ENCODE measurements at places on chromosomes 4 and X.

DNA sequence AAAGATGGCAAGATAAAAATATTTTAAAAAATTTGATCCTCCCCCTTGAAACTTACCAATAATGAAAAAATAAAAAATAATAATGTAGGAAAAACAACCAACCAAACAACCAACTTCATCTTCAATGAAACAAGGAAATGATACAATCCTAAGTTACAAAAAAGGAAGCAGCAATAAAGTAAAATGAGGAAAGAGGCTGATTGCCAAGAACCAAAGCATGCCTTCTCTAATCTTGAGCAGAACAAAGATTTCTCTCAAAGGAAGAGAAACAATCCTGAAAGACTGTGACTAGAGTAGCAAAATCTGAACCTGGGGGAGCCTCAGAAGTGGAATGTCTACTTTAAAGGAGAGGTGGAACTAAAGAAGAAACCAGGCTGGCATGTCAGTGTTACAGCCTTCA lies 10.9 kb upstream of the WDFY3 start:
- no peak for DNase-seq

DNA sequence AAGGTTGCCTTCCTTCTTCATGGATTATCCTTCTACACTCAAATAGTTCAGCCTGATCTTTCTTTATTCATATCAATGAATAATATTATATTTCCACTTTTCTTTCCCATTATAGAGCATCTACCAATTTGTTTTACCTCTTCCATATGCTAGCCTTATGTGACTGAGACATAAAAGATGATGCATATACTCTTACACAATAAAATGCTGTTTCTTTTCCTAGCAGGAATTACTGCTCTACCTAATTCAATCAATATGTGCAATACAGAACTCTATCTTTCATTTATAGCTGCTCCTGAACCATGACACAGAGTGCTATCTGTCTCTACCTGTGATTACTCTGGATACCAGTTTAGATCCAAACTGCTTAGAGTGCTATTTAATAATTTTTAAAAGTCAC lies 2334.0 kb downstream of the PCDH7 start:
- no peak for DNase-seq

- no peak for DNase-seq
These were observed 2004.3 kb upstream of the ADGRL3 start for GRCh38 chr4:59195839-59196238.

- DNase-seq, result no peak
These were observed 15.7 kb downstream of the DAPP1 start for GRCh38 chr4:99832321-99832720.

DNA sequence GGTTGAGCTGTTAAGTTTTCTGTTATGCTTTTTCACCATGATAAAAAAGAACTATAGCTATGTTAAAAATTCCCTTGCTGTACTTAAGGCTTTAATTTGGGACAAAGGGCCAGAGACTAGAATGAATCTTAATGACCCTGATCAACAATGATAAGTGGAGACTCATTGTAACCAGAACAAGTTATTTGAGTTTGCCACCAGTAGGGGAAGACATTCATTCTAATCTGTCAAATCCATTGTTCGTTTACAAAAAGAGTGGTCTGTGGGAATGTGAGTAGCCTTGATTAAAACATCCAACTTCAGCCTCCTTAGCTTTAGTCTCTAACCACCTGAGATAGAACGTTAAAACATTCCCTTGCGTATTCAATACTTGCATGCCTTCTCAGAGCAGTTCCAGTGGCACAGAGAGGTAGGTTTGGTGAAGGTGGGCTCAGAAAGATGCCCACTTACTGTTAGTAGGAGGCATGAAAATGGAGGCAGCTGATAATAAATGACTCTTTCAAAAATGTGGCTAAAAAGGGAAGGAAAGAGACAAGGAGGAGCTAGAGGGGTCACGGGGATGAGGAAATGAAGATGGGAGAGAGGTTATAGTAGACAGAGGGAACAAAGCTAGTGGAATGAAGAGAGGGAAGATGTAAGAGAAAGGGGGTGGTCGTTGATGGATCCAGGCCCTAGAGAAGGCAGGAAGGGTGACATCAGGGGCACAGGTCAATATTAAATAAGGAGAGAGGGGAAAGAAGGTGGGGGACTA lies 66.2 kb downstream of the EGF start:
- DNase-seq, result no peak

DNA sequence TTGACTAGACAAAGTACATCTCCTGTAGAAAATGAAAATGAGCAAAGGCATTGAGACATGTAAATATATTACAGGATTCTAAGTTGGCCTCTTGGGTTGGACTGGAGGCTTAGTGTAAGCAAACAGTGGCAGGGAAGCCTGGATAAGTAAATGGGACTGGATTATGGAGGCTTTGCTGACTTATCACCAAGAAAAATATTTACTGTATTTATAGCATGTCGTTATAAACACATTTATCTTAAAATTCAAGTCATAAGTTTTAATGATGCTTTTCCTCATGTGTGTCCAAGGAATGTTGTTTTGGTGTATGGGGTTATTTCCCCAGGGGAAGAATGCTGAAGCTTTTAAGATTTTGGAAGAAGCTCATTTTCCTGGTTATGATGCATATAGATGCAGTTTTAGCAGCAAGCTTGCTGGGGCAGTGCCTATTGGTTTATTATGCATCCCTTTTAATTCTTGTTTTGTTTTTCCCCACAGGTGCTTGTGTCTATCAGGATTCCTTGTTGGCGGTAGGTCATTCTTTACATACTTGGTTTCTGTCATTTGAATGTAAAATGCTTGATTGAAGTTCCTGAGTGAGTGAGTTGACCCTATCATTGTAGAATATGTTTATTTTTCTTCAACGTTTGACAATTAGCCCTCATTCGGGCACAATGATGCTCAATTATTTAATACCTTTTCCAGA lies 8.5 kb downstream of the FRAS1 start:
- DNase-seq, result no peak

GRCh38 chr4:124278477-124278876 lies 434.1 kb downstream of the ANKRD50 start:
- no peak for DNase-seq

DNA sequence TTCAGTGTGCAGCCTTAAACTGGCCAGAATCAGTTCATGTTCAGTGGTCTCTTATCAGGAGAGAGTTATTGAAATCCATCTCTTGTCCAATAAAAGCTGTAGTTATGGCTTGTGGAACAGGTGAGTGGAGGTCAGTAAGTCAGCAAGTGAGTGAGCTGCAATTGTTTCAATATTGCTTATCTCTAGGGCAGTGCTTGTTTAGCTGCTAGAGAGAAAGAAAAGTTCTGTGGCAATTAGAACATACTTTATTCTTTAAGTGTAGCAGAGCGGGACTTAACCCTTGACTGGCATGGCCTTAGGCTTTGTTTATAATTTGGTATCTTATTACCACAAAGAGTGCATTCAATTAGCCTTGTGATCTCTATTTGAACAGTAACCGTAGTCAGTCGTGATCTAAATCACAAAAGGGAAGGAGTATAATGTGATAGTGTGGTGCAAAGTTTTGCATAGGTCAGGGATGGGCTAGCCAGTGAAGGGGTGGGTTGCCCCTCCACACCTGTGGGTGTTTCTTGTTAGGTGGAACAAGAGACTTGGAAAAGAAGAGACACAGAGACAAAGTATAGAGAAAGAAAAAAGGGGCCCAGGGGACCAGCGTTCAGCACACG lies 6.9 kb upstream of the ETDC start:
- DNase-seq, result no peak

DNA sequence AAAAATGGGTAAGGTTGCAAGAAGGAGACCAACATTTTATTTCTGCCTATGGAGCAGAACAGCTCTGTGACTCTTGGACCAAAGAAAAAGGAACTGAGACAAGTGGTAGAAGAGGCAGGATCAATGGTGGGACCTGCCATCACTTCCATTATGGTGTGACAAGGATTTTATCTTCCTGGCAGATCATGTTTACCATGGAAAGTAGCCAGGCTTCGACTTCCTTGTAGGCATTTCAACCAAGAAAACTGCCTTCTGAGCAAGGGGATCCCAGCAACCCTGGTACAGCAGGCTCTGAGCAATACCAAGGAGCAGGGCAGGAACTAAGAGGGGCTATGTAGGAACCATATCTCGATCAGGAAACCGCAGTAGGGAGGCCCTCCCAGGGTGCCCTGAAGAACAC lies 317.4 kb downstream of the IQCM start:
- DNase-seq, result no peak

DNA sequence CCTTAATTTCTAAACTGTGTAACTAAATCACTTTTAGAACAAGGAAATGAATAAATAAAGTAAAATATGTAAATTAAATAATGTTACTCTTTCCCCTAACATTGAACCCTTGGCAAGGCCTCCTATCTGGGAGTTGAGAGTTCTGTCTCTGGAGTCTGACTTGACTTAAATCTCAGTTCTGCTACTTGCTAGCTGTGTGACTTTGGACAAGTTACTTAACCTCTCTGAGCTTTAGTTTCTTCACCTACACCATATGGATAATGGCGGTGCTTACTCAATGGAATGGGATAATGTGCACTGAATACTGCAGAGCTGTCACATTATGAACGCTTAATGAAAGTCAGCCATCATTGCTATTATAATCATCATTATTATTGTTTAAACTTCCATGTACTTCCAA lies 92.1 kb upstream of the SOD3 start:
- DNase-seq, result no peak

- no peak for DNase-seq
These were observed 84.0 kb downstream of the PHKA2 start for GRCh38 chrX:18899796-18900380.

DNA sequence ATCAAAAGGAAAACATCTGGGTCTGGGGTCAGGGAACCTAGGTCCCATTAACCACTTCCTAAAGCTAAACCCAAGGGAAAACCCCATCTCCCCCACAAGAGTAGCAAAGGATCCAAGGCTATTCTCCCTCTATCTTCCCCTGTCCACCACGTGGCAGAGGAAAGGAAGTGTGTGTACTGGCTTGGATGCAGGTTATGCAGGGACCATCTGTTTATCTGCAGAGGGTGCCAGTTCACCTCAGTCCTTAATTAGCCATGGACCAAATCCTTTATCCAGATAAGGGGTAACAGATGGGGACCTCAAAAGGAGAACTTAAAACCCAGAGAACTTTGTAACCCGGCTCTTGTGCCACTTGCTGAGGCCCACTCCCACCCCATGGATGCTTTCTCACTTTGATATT lies 135.3 kb downstream of the ZNF518B start:
- DNase-seq, result no peak

- DNase-seq, result no peak
These were observed 339.9 kb upstream of the NOCT start for GRCh38 chr4:138675685-138676084.

DNA sequence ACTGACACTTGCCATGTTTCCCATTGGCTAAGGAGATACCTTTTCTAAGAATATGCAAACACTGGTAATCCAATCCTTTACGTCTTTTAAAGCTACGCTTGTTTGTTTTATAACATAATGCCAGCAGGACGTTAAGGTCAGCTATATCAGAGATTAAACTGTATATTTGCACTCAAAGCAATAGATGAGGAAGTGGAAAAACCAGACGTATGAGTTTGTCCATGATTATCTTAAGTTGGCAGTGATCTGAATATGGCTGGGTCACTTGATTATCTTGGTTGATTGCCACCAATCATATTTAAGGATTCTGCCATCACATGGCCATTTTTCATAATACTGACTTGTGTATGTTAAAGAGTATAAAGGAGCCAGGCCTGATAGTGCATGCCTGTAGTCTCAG lies 19.4 kb downstream of the TMSB4X start:
- DNase-seq, result no peak

Measured in stimulated activated CD4-positive, alpha-beta T cell treated with anti-CD3 and anti-CD28 coated beads, Interleukin-1b, Interleukin-23, amount 100 ng/mL, for 24 hours (primary cell).